Cortex of kidney (tissue), 1 donor: ENCODE measurements at places on chromosomes 11 and 22.

GRCh38 chr11:70038034-70038834 is 39.9 kb upstream of the ANO1 start:
- no peak for DNase-seq

- no peak for DNase-seq
Measured at GRCh38 chr11:134388590-134388989, 23.5 kb downstream of the B3GAT1 start.

GRCh38 chr11:129374993-129375750 is 476 bp upstream of the BARX2 start:
- no peak for DNase-seq

DNA sequence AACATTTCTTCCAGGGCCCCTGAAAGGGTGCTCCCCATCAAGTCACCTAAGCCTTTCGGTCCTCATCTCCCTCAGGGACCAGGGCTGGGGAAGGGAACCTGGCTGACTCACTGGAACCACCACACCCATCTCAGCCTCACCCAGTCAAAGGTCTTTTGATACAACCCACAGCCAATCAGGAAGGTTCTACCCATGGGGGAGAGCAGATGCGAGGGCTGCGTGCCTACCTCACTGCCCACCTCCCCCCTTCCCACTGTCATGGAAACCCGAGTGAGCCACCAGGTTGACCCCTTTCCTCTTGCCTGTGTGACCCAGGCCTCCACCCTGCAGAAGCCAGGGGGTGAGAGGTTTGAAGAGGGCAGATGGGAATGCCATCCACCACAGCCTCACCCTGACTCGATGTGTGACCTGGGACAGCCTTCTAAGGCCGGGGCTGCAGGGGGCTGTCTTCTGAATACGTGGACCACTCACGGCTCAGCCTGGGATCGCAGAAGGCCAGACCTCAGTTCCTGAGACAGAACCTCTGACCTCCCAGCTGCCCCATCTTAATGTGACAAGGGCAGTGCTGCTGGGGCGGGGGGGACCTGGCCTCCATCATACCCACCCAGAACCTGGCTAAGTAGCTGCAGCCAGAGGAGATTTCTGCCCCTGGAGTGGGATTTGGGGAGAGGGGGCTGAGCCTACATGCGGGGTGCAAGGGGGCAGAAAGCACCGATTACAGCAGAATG is 2.7 kb downstream of the MDK start:
- no peak for DNase-seq

GRCh38 chr11:7306900-7307299 is 55.2 kb downstream of the SYT9 start:
- DNase-seq: no peak

GRCh38 chr11:60235321-60235720 is 7.6 kb downstream of the MS4A4E start:
- DNase-seq: no peak

DNA sequence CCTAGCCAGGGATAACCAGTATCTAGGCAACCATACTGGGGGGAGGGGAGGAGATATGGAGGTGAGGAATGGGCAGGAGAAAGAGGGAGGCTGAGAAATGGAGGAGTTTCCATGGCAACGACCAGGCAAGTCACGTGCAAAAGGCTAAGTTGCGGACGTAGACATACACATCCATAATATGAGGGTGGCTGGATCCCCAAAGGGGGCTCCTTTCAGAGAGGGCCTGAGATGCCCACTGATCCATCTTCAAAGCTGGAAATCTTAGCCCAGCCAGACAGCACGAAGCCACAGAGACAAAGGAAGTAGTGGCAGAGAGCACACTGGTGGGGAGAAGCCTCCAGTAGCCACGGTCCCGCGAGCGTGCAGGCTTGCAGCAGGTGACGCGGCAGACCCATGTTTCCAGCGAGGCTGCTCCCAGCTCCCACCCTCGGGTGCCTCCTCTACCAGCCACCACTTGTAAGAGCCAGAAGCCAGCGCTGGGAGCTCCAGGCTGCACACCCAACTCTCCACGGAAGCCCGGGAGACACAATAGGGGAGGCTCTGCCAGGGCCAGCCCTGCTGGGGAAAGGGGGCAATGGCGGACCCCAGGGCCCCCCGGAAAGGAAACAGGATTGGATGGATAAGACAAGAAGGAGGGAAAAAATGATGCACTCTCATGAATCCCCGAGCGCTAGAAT is 938 bp downstream of the FXYD6 start:
- DNase-seq: no peak

GRCh38 chr11:71437879-71438278 is 10.3 kb downstream of the DHCR7 start:
- DNase-seq: no peak

DNA sequence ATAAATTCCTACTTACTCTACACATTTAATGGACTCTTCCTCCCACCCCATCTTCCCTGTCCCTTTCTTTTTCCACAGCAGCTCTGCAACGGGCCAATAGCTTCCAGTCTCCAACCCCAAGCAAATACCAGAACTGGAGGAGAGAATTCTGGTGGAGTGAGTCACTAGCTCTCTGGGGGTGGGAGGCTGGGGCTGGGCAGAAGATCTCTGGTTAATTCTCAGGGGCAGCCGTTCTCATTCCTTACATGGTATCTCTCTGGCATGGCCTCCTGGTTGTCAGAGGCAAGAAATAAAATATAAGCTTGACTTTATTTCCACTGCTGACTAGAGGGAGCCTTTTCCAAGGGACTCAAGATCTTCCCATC is 90.4 kb upstream of the PARVA start:
- DNase-seq: no peak

- no peak for DNase-seq
Measured at GRCh38 chr22:32515084-32515483, 40.5 kb downstream of the FBXO7 start.

GRCh38 chr11:66694732-66695207 is 17.1 kb upstream of the RBM4B start:
- no peak for DNase-seq

DNA sequence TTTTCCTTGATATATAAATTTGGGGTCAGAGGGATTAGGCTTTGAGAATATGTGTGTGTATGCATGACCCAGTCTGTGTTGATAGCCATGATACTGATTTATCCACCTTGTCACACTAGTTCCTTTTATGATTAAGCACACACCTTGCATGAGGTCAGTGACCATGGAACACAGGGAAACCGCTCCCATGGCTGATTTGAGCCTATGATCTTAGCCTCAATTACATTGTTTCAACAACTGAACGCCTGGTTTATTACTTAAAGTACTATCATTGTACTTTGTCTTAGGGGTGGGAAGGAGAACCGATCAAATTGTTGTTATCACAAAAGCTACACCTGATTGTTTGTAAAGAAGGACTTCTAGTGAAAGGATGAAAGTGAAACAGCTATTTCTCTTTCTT is 70.7 kb downstream of the ARFGAP2 start:
- DNase-seq: no peak

DNA sequence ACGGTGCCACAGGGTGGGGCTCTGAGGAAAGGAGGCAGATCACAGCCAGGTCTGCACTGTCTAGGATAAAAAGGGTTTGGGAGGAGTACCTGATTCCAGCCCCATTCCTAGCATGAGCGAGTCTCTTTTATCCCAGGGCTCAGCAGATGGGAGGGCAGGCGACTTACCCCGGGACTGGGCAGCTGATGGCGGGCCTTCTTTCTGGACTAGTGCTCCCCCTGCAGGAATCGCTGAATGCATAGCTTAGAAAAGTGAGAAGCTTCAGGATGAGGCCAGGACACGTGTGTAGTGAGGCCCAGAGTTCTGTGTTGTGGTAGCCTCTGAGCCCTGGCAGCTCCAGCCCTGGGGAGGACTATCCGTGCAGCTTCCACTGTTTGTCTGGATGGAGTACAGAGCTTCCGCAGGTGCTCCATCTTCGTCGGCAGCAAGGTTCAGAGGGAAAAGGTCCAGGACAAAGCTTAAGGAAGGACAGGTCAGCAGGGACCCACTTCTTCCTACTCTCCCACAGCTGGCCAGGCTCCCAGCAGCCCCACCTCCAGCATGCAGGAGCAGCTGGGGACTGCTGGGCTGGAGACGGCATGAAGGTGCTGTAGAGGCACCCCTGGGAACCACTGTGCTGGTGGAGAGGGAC is 30.4 kb downstream of the COMMD9 start:
- DNase-seq: no peak

GRCh38 chr22:41198027-41198580 is 7.0 kb upstream of the L3MBTL2 start:
- no peak for DNase-seq

DNA sequence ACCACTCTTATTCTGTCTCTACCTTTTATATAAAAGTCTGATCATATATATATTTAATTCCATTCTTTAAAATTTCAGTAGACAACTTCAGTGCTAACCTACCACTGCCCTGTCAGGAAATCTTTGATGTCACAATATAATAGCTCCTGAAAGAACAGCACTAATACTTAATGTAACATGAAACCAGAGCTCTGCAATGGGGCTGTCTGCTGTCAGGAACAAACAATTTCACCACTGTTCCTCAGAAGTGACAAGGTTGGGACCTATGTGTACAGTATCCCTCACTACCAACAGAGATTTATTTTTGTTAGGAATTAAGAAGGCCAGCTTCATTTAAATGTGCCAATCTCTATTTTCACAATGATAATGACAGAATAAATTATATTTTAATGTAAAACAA is 165.5 kb upstream of the C11orf58 start:
- DNase-seq: no peak

DNA sequence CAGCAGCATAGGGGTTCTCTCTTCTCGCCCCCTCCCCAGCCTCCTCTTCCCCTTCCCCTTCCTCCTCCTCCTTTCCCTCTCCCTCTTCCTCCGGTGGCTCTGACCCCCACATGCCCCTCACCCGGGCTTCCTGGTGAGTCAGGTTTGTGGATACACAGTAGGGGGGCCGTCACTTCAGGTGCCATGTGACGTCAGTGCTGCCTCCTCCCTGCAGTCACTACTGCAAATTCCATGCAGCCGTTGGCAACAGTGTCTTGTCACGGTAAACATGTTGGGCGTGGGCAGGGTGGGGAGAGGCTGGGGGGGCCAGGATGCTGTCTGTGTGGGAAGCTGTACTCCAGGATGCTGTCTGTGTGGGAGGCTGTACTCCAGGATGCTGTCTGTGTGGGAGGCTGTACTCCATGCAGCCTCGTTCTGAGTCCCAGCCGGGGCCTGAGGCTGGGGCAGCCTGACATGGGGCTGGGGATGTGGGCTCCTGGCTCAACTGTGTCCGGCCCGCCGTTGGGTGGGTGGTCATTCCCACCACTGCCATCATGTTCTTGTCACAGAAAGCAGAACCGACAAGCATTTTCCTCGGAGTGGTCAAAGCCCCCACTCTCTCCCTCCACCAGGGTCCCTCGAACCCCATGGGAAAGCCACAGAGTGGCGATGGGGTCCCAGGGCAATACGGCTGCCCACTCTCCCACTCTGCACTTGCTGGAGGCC is 2.4 kb upstream of the MUC2 start:
- no peak for DNase-seq

GRCh38 chr11:121591405-121592033 is 138.8 kb upstream of the SORL1-AS1 start:
- no peak for DNase-seq

- DNase-seq: no peak
Measured at GRCh38 chr11:12854297-12854661, 154.8 kb upstream of the RASSF10 start.

- no peak for DNase-seq
Measured at GRCh38 chr11:36233204-36233603, 56.0 kb downstream of the COMMD9 start.

DNA sequence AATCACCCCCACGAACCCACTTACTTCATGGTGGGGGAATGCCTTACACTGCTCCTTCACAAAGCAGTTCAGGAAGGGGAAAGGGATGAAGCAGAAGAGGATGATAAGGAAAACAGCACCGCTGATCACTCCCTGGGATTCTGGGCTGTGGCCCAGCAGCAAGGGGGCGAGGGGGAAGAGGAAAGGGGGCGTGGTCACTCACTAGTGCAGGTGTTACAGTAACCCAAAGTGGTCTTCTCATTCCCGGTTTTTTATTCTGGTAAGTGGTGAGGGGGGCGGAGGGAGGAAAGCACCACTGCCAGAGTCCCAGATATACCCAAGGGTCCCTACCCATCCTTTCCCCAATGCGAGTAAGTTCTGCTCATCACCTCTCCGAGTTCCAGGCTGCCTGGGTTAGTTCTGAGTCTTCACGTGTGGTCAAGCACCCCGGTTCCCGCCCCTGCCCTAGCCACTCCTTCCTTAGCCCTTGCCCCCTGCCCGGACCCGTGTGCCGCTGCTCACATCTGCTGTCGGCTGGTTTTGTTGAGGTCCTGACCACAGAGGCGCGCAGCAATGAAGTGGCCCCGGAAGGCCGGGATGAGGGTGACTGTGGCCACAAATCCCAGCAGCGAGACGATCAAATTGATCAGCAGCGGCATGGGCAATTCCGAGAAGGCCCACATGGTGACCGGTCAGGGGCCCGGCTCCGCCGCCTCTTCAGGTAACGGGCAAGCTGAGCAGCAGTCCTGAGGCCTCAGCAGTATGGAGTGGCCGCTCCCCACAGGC is 477 bp downstream of the DPAGT1 start:
- no peak for DNase-seq

DNA sequence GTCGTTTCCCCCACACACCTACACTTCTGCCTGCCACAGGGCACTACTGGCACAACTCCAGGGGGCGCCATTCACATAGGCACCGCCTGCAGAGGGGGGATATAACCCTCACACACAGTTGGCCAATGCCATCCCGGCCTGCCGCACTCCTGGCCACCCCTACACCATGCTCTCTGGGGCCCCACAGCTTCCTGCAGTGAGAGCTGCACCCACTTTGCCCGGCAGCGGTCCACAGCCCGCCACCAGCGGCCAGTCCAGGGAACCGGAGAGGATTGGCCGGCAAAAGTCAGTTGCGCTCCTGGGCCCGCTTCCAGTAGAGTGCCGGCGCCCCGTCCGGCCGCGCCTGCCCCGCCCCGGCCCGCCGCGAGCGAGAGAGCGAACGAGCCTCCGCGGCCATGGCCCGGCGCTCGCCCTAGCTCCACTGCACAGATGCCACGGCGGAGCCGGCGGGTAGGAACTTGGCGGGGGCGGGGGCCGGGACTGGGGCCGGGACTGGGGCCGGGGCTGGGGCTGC is 25.6 kb upstream of the SUSD2 start:
- DNase-seq: no peak

DNA sequence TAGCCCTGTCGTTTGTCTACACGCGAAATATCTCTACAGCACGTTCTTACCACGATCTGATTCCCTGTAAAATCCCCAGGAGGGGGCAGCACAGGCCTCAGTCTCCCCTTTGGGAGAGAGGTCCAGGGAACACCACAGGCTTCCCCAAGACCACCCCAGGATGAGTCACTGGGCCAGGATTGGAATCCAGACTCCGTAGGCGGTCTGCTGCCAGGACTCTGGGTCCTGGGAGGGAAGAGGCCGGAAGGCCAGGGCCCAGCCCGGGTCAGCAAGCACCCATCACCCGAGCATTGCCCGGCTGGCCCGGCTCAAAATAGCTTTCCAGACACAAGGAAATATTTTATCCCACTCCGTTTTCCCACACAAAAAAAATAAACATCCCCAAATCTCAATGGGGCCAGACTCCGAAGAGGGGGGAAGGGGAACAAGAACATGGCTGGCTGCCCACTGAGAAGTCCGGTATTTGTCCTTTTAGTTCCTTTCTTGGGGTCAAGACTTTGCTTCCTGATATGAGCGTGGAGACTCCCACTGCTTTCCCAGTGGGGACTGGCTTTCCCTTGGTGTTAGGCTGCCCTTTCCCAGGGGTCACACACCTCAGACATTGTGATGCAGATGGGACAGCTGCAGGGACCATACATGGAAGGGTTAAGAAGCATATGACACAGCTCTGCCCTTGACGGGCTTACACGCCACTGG is 91.3 kb downstream of the LRRC32 start:
- no peak for DNase-seq

GRCh38 chr11:959608-960007 is 33.9 kb downstream of the AP2A2 start:
- no peak for DNase-seq

GRCh38 chr22:34804604-34805003 is 261.4 kb upstream of the ISX start:
- DNase-seq: no peak
